ENCODE measurements at places on chromosomes 4 and X.

- no peak for DNase-seq
Measured at GRCh38 chr4:87188932-87189331, 31.5 kb downstream of the KLHL8 start.

DNA sequence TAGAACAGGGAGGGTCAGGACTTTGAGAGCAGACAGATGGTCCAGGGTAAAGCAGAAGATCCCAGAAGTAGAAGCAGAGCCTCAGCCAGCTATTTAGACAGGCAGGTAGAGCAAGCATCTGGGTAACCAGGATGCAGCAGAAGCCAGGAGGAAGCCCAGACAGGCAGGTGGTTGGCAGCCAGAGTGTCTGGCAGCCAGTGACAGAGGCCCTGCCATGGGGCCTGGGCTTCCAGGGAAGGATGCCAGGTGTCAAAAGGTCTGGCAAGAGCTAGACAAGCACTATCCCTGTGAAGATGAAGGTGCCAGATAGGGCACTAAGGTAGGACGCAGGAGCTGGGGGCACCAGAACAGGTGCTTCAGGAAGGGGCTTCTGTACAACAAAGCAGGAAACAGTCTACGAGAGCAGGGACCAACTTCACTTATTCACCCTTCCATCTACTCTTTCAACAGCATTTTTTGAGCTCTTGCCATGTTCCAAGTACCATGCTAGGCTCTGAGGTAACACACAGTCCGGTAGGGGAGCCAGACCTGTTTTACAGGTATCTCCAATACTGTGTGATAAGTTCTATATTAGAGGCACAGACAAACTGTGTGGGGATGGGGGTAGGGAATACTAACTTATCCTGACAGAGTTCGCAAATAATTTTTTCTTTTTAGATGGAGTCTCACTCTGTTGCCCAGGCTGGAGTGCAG is 38.1 kb upstream of the GJB1 start:
- DNase-seq: no peak

GRCh38 chr4:108081256-108081655 is 87.5 kb downstream of the LEF1 start:
- DNase-seq: peak; percentile 38

DNA sequence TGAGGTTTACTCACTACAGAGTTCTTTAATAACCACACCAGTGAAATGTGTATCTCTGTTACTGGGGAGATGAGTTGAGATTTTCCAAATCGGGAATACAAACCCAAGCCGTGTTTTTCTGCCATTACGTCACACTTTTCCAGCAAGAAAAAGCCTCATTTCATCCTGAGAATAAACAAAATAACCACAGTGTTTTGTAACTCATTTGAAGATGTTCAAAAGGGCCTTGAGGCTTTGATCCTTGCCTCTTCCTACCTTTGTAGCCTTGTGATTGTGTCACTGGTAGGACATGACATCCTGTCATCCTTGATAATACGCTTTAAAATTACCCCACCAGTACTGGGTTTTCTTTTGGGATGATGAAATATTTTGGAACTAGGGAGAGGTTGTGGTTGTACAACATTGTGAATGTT is 2.9 kb downstream of the USP11 start:
- no peak for DNase-seq

GRCh38 chrX:102950908-102951866 is 14.1 kb downstream of the RAB40AL start:
- DNase-seq: peak; percentile 67

DNA sequence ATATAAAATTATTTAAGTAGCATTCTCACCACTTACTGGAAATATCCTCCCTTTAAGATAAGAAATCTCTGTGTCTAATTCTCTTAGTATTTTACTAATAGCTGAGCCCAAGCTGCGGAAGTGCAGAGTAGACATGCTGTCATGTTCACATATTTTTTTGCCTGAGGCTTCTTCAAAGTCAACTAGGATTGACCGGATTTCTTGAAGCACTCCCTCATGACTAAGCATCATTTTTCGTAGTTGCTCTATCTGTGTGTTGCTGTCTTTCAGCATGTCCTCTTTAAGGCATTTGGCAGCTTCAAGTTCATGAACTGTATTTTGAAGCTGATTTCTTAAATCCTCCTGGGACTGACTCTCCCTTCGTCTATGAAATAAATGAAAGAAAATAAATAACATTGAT is 36.9 kb downstream of the CCDC158 start:
- no peak for DNase-seq

DNA sequence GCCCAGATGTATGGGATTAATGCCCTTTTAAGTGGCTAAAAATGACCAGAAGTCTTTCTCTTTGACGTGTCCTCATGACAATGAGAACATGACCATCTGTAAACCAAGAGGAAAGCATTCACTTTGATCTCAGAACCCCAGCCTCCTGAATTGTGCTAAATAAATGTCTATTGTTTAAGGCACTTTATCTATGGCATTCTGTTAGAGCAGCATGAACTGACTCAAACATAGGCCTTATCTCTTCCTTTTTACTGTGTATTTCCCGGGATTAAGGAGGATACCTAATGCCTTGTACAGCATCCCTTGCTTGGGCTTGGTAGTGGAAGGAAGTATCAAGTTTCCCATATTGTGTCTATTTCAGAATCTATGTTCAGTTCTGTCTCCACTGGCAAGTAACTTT is 47.2 kb upstream of the HS3ST1 start:
- DNase-seq: no peak

DNA sequence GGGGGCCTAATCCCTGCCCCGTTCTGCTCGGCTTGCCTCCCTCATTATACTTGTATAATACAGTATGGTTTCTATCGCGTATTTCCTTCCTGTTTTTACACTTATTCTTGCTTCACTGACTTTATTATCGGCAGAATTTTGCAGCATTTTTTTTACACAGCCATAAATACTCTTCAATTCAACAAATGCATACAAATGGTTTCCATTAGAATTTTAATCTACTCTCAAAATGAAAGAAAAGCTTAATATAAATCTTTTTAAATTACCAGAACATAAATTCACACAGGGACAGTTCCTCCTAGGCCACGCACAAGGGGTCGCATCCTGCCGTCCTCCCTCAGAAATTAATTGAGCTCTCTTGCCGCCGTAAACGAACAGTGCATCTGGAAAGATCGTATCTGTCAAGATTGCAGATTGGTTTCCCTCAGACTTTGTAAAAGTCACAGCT is 42.9 kb downstream of the DCTD start:
- no peak for DNase-seq

GRCh38 chrX:6694221-6694620 is 159.3 kb upstream of the VCX3A start:
- DNase-seq: no peak

GRCh38 chr4:154457471-154457870 is 34.1 kb downstream of the DCHS2 start:
- DNase-seq: no peak

- no peak for DNase-seq
Measured at GRCh38 chr4:176959980-176960379, 167.3 kb upstream of the VEGFC start.

GRCh38 chrX:1468250-1468772 is 15.6 kb upstream of the ASMTL start:
- DNase-seq: peak; percentile 85

DNA sequence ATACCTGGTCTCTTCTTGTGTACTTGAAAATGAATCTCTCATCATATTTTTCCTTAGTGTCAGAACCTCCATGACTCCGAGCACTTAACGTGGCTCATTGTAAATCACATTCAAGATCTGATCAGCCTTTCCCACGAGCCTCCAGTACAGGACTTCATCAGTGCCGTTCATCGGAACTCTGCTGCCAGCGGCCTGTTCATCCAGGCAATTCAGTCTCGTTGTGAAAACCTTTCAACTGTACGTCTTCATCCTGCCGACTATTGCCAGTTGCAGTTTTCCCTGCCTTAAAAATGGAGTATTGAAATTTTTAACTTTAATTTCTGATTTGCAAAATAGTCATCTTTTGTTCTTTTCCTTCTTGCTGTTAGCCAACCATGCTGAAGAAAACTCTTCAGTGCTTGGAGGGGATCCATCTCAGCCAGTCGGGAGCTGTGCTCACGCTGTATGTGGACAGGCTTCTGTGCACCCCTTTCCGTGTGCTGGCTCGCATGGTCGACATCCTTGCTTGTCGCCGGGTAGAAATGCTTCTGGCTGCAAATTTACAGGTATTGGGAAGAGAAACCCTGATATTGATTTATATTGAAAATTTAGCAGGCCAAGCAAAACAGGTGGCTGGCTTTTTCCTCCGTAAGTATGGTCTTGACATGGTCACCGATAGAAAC is 42.4 kb upstream of the MSANTD1 start:
- DNase-seq: no peak

- no peak for DNase-seq
Measured at GRCh38 chr4:89784686-89785231, 52.2 kb downstream of the SNCA start.

GRCh38 chr4:144647095-144647561 is 1.2 kb downstream of the HHIP start:
- DNase-seq: peak; percentile 12

DNA sequence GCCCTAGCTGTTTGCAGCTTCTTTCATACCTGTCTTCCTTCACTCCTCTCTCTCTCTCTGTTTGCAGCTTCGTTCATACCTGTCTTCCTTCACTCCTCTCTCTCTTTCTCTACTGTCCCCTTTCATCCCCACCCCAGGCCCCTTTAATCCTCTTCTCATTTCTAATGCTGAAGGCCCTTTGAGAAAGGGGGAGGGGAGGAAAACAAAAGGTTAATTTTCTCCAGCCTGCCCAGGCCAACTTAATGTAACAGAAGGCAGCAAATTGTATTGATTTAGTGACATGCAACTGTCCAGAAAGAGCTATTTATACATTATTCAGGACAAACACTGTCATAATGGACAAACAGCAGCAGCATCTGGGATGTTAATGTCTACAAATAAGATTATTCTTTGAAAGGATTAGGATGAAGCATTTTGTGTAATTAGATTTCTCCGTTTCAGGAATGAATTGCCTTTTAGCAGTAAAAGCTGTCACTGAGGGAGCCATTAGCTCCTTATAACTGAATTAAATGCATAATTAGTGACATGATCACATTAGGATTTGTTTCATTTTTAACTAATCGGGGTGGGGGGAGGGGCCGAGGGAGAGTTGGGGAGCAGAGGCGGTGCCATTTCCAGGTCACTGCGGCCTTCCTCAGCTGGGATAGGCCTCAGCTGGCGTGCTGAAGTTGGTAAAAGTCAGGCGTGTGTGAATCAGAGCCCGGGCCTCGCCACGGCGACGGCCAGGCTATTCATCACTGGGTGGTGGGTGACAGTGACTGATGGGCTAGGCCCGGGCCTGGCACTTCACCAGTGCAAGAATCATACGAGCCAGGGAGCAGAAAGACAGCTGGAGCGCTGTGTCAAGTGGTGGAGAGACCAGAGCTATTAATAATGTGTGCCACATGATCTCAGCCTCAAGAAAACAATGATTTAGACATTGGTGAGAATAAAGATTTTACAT is 174.5 kb downstream of the NKX6-1 start:
- no peak for DNase-seq

DNA sequence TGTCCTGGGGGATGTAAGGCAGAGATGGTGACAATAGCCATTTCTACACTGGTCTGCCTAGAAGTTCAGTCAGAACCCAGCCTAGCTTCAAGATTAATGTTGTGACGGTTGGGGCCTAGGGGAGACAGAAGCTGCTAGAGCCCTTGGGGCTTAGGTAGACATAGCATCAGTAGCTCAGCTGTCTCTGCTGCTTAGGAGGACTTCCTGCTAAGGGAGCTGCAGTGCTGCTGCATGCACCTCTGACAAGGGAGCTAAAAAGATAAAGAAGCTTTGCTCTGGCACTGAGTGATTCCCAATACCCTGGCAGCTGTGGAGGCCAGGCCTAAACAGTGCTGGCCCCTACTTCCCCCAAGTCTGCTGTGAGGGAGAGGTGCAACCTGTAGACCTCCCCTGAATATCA is 116.0 kb downstream of the CT47B1 start:
- DNase-seq: no peak

DNA sequence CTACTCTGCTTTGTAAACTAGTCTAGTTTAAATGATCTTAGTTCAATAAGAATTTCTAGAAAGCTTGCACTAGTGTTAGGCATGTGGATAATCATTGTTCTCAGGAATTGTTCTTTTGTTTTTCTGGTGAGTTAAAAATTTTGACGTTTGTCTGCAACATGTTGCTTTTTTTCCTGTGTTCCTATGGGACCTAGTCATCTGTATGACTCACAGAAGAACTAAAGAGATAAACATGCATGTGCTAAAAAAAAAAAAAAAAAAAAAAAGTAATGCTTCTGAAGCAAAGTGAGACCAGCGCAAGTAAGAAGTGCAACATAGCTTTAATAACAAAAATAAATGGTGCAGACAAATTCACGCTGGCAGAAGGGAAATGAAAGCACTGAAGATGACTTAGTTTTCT is 471.2 kb downstream of the IQCM start:
- no peak for DNase-seq

GRCh38 chr4:123783921-123784320 is 387.3 kb downstream of the SPRY1 start:
- DNase-seq: no peak

GRCh38 chrX:95893636-95894035 is 791.0 kb upstream of the DIAPH2 start:
- no peak for DNase-seq

DNA sequence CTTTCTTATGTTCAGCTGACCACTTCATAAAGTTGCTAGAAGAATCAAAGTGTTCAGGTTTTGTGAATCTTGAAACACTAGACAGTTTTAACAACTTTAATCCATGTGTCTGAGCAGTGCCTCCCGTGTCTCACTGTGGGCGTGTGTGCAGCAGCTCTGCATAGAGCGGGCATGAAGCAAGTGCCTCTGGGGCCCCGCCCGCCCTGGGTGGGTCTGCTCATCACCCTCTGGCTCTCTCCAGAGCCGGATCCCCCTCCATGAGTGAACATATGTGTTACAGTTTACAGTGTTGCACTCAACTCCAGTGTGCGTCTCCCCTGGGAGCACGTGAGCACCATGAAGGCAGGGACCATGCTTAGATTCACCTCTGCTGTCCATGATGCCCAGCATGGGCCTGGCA is 37.6 kb upstream of the CRMP1 start:
- no peak for DNase-seq
